ENCODE measurements at places on chromosomes 13 and 19. TPM values are rescaled to one million over a fixed set of nuclear protein-coding genes. Genes with fewer than 3 reads are reported as not detected.

DNA sequence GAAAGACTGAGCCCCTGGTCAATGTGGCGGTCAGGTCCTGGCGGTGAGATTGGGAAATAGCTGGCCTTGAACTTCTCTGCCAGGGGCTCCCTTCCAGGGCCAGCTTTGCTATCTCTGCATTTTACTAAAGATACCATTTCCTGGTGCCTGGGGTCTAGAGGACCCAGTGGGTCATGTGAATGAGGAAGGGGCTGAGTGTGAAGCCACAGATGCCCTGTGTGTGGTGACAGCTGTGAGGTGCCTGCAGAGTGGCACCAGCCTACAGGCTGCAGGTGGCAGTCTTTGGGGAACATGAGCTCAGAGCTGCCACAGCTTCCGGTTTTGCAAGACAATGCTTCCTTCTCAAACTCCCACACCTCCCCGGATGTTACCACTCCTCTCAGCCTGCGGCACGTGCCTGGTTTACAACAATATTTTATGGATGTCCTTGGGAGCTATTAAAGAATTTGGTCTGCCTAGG, 5.2 kb upstream of the MLNR start:
- peak; percentile 64 for DNase-seq

DNA sequence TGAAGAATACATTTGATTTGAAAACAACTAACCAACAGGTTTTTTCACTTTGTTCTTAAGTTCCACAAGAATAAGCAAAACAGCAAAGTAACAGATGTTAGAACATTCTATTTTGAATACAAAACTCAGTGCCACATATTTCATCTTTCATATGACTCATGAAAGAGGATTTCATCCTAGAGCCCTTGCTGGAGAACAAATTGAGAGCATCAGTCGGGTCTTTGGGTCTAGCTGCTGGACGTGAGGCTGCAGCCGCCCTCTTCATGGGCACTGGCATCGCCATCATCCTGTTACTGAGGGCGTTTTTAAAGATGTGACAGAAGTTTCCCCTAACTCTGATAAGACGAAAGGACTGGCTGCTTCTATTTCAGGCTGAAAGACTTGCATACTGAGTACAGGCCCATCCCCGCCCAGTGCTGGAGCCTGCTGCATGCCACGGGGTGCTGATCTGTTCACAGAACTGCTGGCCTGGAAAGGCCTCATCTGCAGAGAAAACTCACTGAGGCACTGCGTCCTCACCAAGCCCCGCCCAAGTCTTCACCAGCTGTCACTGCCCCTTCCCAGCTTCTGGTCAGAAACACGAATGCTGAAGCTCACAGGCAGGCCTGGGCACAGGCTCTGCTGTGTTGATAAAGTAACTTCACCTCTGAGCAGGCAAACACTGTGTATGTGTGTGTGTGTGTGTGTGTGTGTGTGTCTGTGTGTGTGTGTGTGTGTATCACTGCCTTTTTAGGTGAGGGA, 101.4 kb downstream of the TUBGCP3 start:
- no peak for DNase-seq

- DNase-seq: no peak
Observed at GRCh38 chr13:33352041-33352440, 66.5 kb upstream of the STARD13 start.

DNA sequence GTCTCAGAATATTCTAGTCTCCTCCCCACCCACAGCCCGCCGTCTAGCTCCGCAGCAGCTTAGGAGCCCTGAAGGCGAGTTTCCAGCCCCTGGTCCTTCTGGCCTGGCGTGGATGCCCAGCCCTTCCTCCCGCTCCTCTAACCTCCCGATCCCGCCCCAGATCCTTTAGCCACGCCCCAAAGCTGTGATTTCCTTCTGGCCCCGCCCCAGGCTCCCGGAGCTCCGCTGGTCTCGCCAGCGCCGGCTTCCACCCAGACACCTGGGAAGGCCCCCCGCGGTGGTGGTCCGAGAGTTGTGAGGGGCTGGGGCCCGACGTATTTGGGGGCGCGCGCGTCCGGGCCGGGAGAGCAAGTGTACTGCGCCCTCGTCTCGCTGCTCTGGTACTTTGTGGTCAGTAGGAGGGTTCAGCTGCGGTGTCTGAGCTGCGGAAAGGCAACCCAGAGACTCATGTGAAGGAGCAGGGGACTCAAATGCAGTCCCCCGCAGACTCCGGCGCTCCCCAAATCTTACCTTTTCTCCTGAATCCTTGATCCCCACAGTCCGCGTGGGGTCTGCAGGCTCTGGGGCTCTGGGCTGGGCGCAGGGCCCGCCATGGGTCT, at the start of gene CGB7:
TSS of gene CGB7 (minus strand) at position 114 of the 599 bp plus-strand sequence. CDS start 2,374 bp downstream, outside the sequence.
- DNase-seq: peak; percentile 64

- no peak for DNase-seq
Observed at GRCh38 chr19:5567360-5567969, at the start of gene TINCR. TINCR (minus strand) TSS chr19:5567953.

DNA sequence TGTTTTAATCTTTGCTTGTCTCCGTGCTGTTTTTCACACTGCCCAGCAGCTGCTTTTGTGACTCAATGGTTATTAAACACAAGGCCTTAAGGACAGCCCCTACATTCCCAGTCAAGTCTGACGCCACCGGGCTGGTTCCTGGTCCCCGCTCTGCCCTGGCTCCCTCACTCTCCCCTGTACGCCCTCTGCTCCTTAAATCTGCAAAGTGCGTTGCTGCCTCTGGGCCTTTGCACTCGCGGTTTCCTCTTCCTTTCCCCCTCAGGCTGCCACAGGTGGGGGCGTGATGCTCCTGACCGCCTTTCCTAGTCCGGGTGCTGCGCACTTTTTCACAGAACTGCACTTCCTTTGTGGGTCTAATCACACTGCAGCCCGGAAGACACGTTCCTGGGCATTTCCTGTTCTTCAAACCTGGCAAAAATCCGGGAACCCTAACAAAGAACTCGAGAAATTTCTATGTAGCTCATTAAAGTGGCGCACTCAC, 25.6 kb downstream of the NOSIP start:
- DNase-seq: peak; percentile 70

DNA sequence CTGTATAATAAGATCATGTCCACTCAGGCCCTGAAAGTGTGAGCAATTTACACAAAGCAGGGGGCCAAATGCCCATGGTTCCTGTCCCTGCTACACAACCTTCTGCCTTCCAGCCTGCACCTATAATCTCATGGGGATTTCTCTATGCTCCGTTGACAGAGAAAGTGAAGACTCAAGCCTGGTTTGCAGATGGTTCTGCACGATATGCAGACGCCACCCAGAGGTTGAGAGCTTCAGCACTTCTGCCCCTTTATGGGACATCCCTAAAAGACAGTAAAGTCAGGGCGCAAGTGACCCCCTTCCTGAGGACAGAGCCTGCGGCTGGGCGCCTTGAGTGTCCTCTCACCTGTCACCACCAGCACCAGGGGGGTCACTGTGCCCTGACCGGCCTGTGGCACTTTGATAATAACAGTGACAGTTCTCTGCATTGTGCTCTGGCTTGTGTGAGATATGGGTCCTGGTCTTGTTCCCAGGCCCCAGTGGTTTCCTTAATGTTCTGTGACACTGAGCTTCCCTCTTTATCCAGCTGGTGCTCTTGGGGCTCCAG, 15.1 kb downstream of the LILRA5 start:
- DNase-seq: no peak

DNA sequence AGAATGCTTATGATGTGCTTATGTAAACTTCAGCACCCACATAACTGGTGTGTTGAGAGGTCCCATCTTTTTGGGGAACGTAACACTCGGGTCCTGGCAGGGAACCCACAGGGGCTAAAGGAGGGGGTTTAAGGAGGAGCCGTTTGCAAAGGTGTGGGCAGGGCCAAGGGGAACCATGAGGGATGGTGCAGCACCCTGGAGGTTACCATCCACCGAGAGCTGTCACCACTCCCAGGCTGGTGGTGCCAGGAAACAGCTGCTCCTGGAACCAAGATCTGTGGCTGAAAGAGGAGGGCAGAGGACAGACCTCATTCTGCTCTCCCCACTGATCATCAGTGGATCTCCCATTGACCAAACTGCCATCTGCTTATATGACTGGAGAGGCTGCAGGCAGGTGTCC, 23.2 kb upstream of the CYP4F8 start:
- no peak for DNase-seq

DNA sequence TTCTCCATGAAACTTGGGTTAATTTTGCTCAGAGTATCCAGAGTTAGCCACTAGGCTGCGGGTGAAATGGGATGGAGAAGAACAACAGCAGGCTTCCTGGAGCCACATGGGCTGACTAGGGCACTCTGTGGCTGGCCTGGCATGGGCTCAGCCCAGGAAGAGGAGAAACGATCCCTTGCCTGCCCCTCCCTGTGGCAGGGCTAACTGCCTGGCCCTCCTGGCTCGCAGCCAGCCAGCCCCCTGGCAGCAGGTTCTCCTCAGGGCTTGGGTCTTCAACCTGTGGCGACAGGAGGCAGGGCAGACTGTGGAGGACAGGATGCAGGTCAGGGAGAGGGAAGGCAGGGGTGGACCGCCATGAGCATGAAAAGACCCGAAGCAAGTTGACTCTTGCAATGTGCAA, 78.7 kb upstream of the GPR183 start:
- DNase-seq: no peak

GRCh38 chr13:49110122-49110912, 109.8 kb upstream of the MLNR start:
- peak; percentile 87 for DNase-seq

- no peak for DNase-seq
Observed at GRCh38 chr19:53466726-53467484, 628 bp upstream of the ZNF813 start.

DNA sequence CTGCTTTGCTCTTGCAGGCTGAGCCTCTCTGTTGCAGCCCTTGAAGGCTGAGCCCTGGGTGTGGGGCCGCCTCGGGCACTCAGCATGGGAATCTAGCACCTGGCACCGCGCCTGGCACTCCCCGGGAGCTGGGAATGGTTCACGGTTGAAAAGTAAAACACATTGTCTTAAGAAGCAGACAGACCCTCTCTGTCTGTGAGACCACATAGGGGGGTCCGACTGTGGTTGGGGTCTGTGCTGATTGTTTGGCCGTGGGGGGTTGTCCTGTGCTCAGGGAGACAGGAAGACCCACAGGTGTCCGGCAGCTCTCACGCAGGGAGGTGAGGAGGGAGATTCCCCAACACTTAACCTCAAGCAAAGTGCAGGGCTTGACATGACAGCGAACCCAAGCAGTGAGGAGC, 64.8 kb downstream of the SOX1 start:
- no peak for DNase-seq

- no peak for DNase-seq
Observed at GRCh38 chr19:44548736-44549135, 19.3 kb upstream of the CEACAM20 start.

DNA sequence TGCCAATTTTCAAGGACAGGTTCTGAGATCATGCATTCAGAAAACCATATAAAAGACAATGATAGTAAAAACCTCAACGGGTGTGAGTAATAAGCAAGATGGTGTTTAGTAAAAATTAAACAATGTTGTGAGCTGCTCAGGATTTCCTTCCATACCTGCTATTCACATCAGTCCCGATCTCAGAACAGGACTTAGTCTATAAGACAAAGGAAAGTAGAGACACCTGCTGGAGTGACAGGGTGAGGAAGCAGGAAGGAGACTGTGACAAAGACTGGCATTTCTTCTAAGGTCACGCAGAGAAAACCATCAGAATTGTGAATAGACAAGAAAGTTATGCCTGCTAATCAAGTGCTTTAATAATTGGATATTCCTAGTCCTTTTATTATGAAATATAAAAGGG, 648.0 kb downstream of the DACH1 start:
- DNase-seq: no peak

DNA sequence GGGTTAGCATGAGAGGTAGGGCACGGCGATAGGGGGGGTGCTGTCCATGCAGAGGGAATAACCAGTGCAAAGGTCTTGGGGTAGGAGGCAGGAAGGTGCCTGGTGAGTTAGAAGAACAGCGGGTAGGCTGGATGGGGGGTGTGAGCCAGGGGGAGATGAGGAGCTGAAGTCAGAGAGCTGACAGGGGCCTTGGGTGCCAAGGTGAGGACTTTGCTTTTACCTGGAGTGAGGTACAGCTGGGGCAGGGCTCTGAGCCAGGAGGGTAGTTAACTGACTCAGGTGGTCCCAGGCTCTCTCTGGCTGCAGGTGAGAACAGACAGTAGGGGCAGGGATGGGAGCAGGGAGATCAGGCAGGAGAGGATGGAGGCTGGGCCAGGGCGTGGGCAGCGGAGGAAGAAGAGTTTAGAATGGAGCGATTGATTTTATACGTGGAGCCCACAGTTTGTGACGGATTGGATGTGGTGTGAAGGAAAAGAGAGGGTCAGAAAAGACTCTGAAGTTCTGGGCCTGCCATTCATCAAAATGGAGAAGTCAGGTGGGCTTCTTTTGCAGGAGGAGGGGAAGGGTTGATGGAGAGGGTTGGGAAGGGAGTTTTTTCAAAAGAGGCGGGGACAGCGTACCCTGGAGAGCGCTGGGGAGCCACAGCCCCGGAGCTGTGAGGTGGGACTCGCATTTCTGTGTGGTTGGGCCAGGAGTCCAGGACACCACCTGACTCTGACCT, 1.2 kb upstream of the GRAMD1A start:
- no peak for DNase-seq

DNA sequence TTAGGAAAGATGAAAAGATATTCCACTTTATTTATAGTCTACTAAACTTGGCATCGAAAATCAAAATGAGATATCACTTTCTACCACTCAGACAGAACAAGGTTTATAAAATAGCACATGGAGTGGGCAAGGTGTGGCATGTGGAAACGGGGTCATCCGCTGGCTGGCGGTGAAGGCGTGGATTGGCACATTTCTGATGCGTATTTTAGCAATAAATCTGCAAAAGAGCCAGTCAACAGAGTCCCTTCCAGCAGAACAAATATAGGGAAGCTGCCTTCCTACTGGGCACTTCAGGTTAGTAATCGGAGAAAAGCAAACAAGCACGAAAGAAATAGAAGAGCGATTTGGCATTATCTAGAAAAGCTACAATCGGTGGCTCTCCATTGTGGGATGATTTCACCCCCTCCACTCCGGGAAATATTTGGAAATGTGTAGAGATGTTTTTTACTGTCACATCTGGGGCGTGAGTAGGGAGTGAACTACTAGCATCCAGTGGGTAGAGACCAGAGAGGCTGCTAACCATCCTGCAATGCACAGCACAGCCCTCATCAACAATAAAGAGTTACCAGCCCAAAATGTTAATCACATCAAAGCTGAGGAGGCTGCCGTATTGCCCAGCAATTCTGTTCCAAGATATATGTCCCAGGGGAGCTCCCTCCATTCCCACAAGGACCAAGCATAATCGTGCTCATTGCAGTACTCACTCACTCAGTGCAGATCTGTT, 116.1 kb upstream of the PEG3 start:
- no peak for DNase-seq

The GFY gene
- total RNA-seq: not detected

The HCN2 gene
- 0.48 TPM for total RNA-seq

The CGB3 gene
- total RNA-seq: not detected

Data from activated CD4-positive, alpha-beta T cell treated with anti-CD3 and anti-CD28 coated beads for 36 hours (primary cell).